ENCODE measurements at places on chromosomes 3 and 15.

DNA sequence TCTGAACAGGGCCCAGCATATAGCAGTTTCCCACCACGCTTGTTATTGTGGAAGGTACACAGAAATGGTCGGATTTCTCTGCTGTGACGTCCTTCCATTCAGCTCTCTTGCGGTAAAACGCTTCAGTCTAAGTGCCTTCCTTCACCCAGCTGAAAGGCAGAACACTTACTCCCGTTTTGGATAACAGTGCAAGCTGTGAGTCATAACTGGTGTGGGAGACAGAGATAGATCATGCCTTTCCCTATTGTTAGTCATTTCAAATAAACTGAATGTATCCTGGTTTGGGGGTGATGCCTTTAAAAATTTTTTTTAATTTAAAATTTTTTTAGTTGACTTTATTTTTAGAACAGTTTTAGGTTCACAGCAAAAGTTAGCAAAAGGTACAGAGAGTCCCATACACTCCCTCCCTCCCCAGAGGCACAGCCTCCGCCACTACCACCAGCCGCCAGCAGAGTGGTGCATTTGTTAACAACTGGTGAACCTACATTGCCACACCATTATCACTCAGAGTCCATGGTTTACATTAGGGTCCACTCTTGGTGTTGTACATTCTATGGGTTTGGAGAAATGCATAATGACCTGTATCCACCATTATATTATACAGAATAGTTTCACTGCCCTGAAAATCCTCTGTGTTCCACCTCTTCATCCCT lies 94.9 kb upstream of the NSMCE3 start:
- DNase-seq = no peak

DNA sequence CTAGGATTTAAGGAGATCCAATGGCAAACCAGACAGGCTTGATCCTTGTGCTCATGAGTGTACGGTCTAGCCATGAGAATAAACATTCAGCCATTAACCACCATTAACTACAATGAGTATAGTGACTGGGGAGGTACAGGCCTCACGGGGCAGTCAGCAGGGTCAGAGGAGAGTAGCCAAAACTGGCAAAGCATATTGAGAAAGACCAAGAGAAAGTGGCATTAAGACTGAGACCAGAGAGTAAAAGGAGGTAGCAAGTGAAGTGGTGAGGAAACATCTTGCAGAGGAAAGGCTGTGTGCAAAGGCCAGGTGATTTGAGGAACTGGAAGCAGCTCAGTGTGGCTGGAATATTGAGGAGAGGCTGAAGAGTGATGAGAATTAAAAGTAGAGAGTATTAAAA lies 407.2 kb upstream of the LMCD1 start:
- no peak for DNase-seq

DNA sequence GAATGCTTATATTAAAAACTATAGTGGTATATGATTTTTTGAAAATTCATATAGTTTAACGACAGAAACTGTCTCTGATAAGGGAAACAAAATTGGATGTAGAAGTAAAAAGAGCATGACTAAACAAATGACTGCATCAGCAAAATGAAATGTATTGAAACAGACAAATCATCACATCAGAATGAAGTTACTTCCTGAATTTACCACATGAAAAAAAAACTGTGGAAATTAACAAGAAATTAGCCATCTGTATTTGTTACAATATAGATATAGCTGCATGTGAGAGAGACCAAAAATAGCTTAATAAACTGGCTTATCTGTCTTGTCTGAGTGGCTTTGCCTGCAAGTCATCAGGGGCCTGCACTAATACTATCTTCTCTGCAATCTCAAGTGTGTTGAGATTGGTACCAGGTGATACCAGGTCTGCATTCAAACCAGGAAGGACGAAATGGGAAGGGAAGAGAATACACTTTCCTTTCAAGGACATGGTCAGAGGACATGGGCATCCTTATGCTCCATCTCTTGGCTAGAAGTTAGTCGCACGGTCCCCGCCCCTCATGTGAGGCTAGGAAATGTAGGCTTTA lies 388.7 kb downstream of the GRM7 start:
- DNase-seq = no peak

- no peak for DNase-seq
Observed at GRCh38 chr3:79103307-79103706, 664.5 kb downstream of the ROBO1 start.

GRCh38 chr3:50474717-50475116 lies 28.7 kb downstream of the CACNA2D2 start:
- DNase-seq = no peak

- no peak for DNase-seq
Observed at GRCh38 chr3:111035316-111035715, 36.3 kb upstream of the NECTIN3 start.

DNA sequence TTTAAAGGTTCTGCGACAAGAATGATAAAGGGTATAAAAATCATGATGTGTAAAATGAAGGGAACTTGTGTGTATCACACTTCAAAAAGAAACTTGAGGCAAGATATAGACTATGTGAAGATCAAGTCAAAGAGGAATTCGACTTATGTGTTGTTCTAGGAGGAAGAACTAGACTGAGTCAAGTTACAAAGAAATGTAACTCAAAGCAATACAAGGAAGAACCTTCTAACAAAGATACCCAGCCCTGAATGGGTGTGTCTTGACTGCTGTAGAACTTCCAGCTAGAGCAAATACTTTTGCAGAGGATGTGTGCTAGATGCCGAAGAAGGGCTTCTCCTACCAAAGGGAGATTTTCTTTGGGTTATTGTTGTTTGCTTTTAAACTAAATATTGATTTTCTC lies 2.4 kb downstream of the SLC49A4 start:
- DNase-seq = no peak

DNA sequence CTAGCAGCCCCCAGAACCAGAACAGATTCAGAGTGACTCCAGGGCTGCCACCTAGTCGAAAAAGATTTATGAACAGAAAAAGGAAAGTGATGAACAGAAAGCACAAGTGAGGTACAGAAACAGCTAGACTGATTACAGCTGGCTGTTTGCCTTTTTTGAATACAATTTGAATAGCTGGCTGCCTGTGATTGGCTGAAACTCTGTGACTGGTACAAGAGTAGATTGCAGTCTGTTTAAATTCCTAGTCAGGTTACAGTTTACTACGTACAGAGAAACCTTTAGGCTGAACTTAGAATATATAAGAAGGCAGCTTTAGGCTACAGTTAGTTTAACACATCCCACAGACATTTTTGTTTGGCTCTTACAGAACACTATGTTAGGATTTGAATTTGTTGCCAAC lies 10.0 kb downstream of the CCDC13 start:
- DNase-seq = no peak

DNA sequence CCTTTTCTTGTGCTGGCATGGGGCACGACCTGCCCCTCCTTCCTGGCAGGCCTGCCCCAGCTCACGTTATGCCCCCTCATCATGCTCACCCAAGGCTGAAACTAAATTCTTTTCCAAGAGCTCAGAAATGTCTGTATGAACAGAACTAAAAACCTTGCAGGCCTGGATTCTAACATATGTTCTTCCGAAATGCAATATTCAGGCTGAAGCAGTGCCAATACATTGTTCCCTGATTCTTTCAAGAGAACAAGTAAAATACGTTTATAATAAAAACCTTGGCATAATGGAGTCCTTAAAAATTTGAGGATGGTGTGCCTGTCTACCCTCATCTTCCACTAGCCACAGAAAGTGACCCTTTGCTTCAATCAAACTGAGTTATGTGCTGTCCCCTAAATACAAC lies 48.5 kb upstream of the ICE2 start:
- no peak for DNase-seq

- peak; percentile 23 for DNase-seq
Observed at GRCh38 chr15:81002331-81003096, 1.8 kb downstream of the TLNRD1 start.

DNA sequence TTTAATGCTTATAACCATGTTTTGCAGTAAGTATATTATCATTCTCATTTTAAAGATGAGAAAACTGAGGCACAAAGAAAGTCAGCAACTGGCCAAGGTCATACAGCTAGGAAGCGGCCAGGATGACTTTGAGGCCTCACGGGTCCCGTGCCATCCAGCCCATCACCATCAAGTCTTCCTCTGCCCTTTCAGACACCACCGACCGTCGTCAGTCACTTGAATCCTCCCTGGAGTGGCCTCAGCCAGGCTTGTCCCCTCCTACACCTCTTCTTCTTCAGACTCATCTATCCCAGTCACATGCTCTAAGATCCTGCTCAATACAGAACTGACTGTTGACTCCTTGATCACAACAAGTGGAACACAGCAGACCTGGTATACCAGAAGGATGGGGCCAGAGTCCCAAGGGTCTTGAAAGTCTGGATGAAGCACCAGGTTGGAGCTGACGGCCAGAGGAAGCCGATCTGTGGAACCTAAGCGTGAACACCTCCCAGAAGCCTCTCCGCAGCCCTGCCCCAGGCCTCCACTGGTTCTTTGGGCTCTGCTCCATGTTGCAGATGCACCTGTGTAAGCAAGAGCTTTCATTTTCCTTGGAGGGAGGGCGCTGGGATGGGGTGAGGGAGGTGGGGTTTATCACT lies 22.1 kb downstream of the ITGA11 start:
- no peak for DNase-seq

GRCh38 chr15:29913528-29914135 lies 91.4 kb upstream of the TJP1 start:
- DNase-seq = no peak

DNA sequence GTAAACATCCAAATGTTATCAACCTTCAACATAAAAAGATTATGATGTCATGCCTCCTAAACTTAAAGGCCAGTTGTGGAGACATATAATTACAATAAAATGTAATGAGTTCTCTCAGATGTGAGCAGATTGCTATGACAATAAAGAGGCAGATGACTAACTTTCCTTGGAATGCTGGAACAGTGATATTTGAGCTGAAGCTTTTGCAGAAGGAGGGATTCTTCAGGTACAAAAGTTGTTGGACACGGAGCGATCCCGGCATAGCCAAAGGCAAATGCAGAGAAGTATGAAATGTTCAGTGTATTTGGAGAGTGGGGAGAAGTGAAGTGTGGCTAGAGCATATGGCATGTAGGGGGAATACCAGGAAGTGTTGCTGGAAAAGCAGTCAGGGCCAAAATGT lies 520.1 kb downstream of the FGF12 start:
- DNase-seq = no peak

- DNase-seq = no peak
Observed at GRCh38 chr3:157501863-157502262, 1.4 kb downstream of the VEPH1 start.

DNA sequence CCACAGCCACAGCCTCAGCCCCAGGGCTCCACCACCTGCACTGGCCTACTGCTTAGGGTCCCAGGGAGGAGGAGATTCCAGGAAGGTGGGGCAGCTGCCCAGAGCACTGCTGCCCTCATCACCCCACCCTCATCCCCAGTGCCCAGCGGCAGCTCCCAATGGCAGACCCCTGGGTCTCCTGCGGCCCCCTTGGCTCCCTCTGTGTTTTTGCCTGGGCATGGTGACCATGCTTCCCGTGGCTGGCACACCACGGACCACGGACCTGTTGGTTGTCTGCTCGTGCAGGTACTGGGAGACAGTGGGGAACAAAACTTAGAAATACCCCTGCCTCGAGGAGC lies 2.7 kb downstream of the CHST13 start:
- DNase-seq = no peak

- no peak for DNase-seq
Observed at GRCh38 chr3:112930771-112931170, 44.1 kb downstream of the CD200R1 start.

DNA sequence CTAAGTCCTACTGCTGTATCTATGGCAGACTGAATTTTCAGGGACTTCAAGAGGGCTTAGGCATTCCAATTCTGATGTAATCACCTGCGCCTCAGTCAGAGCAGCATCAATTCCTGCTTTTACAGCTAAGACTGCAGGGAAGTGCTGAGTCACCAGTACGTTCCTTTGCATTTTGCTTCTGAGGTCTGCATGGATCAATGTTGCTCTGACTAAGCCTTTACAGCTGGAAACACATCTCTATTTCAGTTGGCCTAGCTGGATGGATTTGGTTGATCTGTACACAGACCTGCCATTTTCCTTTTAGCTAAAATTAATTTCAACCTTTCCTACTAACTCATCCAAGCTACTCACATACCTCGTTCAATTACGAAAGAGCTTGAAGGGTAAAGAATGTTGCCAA lies 51.3 kb downstream of the ETV5 start:
- no peak for DNase-seq

DNA sequence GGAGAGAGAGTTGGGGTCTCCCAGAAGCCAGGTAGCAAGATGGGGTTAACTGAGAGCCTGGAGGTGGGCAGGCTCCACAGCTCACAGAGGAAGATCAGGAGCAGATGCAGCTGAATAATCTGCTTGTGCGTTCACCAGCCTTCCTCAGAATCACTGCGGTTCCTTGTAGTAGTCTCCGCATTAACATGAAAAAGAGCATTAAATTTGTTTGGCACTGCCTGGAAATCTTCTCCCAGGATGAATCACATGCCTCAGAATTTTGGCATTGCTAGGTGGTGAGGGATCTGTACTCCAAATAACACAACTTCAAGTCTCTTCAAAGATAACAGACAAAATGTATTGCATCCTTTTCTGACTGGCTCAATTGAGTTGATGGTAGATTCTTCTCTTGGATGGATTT lies 700.6 kb upstream of the ARRDC4 start:
- DNase-seq = no peak

GRCh38 chr15:78265752-78266224 lies 1.4 kb downstream of the DNAJA4 start:
- no peak for DNase-seq

DNA sequence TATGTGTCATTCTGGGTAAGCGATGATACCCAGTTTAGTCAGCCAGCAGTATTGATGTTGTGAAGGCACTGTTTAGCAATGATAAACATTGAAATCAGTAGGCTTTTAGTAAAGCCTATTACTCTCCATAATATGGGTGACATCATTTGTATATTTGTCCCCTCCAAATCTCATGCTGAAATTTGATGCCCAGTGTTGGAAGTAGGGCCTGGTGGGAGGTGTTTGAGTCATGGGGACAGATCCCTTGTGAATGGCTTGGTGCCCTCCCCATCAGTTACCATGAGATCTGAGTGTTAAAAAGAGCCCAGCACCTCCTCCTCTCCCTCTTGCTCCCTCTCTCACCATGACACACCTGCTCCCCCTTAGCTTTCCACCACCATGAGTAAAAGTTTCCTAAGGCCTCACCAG lies 31.4 kb upstream of the FAN1 start:
- no peak for DNase-seq

GRCh38 chr3:59981377-59981776 lies 931.6 kb upstream of the CFAP20DC start:
- DNase-seq = peak; percentile 42

DNA sequence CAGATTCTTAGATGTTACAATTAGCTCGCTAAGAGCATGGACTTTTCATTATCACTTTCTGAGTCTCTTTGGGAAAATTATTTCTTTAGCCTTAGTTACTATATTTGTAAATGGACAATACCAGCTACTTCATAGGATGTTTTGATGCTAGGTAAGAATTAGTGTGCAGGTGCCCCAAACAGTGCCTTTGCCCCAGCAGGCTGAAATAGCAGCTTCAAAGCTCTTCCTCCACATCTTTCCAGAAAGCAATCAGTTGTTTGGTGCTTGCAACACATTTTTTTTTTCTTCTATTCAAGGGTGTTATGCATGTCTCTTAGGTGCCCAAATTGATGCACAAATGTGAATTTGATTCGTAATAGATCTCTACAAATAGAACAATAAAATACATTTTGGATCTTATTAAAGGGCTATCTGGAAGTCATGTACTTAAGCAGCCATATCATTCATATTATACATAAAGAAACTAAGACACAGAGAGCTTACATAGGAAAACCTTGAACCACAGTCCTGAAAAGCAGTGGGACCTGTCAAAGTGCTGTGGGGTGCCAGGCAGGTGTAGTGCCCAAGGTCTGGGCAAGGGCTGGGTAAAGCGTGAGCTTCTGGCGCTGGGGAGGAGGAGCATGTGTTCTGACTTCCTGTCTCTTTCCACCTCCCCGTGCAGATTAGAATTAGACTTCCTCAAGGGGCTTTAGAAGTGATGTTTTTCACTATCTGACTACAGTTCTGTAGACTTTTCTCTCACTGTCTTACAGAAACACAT lies 62.9 kb downstream of the FNDC3B start:
- DNase-seq = peak; percentile 46
